ENCODE measurements at places on chromosomes 12 and 14.

DNA sequence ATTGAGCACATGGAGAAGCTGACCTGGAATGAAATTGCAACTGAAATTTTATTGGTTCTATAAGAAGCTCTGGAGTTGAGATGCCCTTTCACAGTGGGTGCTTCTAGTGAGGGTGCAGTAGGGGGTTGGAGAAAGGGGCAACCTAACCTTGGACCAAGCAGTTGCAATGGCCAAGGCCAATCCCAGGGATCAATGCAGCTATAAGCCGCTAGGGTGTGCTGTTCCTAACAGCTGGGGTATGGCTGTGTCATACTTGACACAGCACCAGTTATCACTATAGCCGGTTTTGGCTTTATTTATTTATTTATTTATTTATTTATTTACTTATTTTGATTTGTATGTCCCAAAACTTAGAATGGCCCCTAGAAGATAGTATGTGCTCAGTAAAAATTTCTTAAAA is 505.9 kb downstream of the FLRT2 start:
- DNase-seq, result no peak

DNA sequence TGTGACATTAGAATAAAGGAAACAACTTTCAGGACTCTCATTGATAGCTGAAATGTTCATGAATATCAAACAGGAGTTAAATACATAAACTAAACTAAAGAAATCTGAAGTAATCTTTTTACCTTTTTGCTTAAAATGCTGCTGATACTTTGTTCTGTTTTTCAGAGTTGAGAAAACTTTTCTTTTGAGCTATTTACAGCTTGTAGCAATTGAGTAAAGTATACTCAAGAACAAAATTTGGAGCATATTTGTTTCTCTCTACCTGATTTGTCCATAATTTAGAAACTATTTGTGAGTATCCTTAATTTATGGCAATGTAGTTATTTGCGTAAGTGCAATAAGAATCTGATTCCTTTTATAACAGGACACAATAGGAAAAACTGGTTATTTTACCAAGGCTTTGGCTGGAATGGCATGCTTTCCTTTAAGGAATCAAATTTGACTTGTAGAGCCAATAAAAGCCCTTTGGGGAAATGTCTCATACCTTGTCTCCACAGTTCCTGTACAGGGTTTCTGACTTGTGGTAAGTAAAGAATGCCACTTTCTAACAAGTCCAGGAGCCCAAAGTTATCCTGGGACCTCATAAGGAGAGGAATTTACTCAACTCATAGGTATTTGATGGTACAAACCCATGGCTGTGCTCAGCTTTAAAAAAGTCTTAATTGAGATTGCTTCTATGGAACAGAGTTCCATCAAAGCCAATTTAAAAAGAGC is 195.7 kb downstream of the TMEM117 start:
- DNase-seq, result no peak

DNA sequence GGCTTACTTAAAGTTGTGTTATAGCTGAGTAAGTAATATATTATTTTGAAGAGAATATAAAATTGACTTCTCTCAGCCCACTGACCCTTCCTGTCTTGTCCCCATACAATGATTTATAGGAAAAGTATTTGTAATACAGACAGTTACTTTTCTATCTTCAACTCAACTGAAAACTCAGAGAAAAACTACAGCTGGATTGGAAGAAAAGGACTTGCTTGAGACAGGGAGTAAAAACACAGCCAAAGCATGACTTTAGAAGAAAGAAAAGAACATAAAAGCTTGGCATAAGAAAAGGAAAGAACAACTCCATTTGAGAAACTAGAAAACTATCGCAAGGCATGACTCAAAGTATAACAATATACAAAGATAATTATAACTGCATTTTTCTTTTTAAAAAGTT is 57.5 kb downstream of the MSRB3 start:
- DNase-seq, result no peak

GRCh38 chr14:50398189-50398580 is 1.5 kb upstream of the CDKL1 start:
- DNase-seq, result no peak

GRCh38 chr14:95774265-95775160 is 60.6 kb upstream of the TCL1A start:
- DNase-seq, result no peak

DNA sequence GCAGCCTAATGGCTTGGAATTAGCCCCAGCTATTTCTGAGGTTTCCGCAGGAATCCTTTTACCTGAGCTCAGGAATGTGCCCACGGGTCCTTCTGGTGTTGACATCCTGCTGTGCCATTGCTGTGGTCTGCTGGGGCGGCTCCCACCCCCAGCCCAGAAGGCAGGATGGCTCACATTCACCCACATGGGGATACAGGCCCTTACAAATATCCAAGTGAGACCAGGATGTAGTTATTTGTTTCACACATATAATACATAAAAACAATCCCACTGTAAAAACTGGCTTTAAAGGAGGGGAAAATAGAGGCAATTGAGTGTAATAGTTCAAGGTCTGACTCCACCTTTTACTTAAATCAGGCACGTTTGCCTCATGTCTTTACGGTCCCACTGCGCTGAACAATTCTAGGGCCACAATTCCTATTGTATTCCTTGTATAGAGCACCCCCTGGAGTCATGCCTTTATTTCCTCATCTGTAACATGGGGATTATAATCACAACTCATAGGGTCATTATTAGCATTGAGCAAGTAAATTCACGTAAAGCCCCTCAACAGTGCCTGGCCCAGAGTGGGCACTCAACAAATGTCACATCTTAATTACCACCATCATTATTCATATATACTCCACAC is 57.2 kb upstream of the FICD start:
- DNase-seq, result no peak

DNA sequence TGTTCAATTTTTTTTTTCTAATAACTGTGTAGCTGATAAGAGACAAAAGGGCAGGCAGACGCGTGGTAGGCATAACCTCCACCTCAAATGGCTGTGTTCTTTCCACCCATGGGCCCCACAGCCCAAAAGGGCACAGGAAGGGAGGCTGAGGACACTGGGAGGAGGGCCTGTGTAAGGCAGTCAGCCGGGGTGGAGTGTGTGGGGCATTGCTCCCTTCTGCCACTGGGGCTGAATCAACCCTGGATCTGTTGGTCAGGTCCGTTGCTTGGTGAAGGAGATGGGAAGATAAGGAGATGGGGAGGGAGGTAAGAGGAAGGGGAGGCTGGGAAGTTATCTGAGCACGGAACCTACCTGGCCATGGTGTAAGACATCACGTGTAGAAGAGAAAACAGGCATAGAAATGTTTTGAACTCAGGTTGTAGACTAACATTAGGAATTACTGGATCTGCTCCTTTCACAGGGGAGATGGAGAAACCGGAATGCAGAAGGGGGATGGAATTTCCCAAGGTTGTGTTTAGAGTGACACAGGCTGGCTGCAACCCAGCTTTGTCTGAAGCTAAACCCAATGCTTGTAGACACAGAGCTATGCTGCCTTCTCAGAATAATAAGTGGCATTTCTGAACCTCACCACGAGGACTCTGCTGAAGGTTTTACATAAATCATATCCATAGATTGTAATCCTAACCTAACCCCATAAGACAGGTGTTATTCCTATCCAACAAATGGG is 138.5 kb upstream of the NOS1 start:
- no peak for DNase-seq

DNA sequence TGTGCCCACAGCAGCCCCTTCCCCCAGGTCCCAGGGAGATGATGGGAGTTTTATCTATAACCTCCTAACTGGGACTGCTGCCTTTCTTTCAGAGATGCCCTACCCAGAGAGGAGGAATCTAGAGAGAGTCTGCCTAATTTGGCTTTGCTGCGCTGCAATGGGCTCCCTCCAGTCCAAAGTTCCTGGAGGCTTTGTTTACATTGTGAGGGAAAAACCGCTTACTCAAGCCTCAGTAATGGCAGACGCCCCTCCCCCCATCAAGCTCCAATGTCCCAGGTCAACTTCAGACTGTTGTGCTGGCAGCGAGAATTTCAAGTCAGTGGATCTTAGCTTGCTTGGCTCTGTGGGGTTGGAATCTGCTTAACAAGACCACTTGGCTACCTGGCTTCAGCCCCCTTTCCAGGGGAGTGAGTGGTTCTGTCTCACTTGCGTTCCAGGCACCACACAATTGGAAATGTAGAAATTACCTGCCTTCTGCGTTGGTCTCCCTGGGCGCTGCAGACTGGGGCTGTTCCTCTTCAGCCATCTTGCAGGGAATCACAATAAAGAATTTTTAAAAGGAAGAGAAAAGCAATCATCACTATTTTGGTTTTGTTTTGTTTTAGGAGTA is 262.5 kb downstream of the FOXG1 start:
- no peak for DNase-seq

GRCh38 chr12:105292705-105293104 is 37.8 kb upstream of the C12orf75 start:
- DNase-seq, result no peak

DNA sequence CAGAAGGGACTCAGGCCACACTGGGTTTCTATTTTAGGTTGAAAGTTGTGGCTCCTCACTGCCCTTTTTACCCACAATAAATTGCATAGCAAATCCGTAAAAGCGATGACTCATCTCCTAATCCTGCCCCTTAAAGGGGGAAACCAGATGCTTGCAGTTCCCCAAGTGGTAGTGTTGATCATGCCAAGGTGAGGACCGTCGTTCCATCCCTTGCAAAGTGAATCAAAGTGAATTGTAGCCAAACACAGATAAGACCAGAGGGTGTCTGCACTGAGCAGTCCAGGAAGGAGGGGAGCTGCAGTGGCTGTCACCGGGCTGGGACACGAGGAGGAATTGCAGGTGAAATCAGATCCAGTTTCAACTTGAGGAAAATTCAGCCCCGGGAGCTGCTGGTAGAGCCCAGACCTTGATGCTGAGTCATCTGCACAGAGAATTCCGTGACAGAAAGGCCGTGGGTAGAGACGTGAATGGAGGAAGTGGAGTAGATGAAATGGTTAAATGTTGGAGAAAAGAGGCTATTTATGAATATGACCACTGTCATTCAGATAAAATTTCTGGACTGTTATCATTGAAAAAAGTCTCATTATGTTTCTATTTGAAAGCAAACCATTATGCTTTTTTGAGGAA is 44.2 kb upstream of the MMP17 start:
- DNase-seq, result no peak

DNA sequence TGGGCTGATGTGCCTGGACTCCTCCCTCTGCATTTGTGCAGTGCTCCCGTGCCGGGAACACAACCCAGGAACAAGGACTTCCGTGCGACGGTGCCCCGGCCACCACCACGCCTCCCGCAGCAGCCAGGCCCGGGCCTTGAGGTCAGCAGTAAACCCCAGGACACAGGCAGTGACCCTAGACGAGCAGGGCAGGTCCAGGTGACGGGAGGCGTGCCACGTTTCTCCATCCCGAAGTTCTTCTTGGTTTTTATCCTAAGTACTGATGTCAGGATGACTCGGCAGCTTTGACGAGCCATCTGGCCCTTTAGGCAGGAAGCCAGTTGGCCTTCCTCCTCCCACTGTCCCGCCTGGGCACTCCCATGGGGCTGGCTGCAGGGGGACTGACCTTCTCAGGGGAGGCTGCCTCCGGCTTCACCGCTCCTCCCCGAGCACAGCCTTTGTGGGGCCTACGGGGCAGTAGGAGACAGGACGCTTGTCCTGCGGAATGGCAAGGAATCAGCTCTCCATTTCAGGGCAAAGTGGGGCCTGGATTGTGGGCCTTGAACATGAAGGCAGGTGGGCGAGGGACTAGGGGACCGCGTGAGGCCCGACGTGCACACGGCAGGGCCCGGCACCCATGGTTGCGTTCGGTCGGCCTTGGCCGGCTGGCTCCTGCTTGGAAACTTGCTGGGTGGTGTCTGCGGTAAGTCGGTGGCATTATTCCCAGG is 94.1 kb downstream of the FBXL14 start:
- no peak for DNase-seq

DNA sequence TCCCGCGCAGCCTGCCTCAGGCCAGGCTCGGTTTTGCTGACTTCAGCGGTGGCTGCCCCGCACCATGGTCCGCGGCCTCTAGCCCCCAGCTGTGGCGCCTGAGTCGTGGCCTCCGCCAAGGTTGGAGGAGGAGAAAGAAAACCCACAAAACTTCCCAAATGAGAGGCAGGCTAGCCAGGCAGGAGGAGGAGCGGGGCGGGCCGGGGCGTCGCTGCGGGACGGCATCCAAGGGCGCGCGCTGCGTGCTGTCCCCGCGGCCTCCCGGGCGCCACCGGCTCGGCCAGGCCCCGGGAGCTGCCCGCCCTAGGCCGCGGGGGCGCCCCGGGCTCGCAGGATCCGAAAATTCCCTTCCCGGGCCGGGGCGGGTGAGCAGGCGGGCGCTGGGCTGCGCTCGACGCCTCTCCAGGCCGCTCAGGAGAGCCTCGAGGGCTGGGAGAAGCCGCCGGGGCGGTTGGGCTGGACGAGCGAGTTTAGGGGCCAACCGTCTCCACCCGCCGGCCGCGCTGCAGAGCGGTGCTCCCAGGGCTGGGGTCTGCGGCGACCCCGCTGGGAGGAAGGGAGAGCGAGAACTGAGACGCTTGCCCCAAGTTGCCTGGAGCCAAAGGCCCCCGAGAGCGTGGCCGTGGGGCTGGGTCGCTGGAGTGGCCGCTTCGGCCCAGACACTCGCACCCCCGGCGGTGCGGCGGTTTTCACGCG is at the start of gene EFS:
TSS of gene EFS (minus strand) at position 137 of the 696 bp plus-strand sequence. CDS start 147 bp downstream, outside the sequence.
- no peak for DNase-seq

GRCh38 chr12:69254046-69254445 is 14.7 kb downstream of the CPSF6 start:
- no peak for DNase-seq

GRCh38 chr12:2583642-2584401 is 210.9 kb upstream of the FKBP4 start:
- peak; percentile 79 for DNase-seq

DNA sequence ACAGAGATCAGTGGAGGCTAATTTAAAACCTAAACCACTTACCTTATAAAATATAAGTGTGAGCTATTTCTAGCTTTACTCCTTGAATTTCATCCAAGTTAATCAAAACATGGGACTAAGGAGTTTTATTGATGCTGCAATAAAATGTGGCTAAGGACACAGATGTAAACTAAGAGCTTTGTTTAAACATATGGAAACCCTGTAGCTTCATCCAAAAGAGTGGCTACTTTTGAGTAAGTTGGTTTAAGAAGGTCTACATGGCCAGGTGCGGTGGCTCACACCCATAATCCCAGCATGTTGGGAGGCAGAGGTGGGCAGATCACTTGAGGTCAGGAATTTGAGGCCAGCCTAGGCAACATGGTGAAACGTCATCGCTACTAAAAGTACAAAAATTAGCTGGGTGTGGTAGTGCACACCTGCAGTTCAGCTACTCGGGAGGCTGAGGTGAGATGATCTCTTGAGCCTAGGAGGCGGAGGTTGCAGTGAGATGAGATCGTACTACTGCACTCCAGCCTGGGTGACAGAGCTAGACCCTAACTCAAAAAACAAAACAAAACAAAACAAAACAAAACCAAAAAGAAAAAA is 40.4 kb downstream of the TCHP start:
- DNase-seq, result no peak

GRCh38 chr14:54719406-54719805 is 152.5 kb downstream of the SAMD4A start:
- no peak for DNase-seq

- no peak for DNase-seq
These were observed 54.9 kb upstream of the SRSF5 start for GRCh38 chr14:69711881-69712560.

GRCh38 chr12:12265571-12266388 is 1.1 kb downstream of the LRP6 start:
- no peak for DNase-seq

- no peak for DNase-seq
These were observed 138.5 kb downstream of the ESRRB start for GRCh38 chr14:76514213-76514998.

Measured in NCI-H1436 treated with DMSO at 0.1 percent for 48 hours (cell line).